RPMI7951 (cell line): ENCODE measurements at places on chromosomes 11 and 22. TPM values are rescaled to one million over a fixed set of nuclear protein-coding genes. Genes with fewer than 3 reads are reported as not detected.
A peak's percentile ranks its signal among the peaks of the same experiment; 100 is the strongest.

The ACP2 gene
- total RNA-seq: 27.1 and 39.9 TPM in 2 replicates

The TEX12 gene
- total RNA-seq: 0.29 and 0.48 TPM in 2 replicates

The TBX1 gene
- total RNA-seq: not detected in 2 replicates

The LRRC10B gene
- not detected in 2 replicates for total RNA-seq

The VWCE gene
- under 0.01 TPM in 1 of 2 replicates, not detected in the other for total RNA-seq

The SMC1B gene
- total RNA-seq: 0.12 and 0.59 TPM in 2 replicates

The CD6 gene
- not detected in 2 replicates for total RNA-seq

The F2 gene
- total RNA-seq: not detected in 2 replicates

The OR4A16 gene
- not detected in 2 replicates for total RNA-seq

- DNase-seq: no peak
Observed at GRCh38 chr11:111416231-111416960, 37.3 kb upstream of the POU2AF1 start.

GRCh38 chr11:3104051-3104714 is 47.0 kb upstream of the CARS1 start:
- DNase-seq: no peak

GRCh38 chr11:92623055-92623454 is 346.4 kb upstream of the MTNR1B start:
- DNase-seq: no peak

GRCh38 chr11:63535734-63536133 is 874 bp upstream of the PLAAT4 start:
- DNase-seq: no peak

DNA sequence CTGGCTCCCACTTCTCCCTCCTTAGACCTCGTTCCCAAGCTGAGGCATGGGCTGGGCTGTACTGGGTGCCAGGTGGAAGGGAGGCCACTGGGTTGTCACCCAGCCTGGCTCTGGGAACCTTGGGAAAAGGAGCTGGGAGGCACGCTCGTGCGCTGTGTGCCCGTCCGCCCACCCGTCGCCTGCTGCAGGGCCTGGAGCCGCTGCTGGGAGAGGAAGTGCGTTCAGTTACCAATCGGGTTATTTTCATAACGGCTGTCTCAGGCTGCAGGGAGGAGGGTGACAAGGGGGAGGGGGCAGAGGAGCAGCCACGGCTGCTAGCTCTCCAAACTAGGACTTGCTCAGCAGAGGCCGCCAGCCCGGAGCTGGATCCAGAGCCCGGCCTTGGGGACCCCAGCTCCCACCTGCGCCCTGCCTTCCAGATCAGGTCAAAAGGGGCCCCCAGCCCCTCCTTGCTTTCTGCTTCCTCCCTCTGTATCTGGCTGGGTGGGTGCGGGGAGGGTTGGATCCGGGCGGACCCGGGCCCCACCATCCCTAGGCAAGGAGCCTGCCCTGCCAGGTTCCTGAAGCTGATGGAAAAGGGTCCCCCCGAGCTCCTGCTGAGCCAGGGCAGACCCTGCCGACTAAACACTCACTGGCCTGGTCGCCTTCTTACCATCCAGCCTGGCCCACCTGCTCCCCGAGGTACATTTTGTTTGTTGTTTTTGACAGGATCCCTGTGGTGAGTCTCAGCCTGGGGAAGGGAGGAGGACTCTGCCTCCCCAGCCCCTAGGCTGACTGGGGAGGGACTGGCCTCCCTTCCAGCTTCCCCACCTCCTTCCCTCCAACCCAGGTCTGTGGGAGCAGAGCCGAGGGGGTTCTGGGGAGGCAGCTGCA is 14.3 kb downstream of the DGKZ start:
- no peak for DNase-seq

- DNase-seq: no peak
Observed at GRCh38 chr11:116702772-116703385, 69.9 kb downstream of the BUD13 start.

DNA sequence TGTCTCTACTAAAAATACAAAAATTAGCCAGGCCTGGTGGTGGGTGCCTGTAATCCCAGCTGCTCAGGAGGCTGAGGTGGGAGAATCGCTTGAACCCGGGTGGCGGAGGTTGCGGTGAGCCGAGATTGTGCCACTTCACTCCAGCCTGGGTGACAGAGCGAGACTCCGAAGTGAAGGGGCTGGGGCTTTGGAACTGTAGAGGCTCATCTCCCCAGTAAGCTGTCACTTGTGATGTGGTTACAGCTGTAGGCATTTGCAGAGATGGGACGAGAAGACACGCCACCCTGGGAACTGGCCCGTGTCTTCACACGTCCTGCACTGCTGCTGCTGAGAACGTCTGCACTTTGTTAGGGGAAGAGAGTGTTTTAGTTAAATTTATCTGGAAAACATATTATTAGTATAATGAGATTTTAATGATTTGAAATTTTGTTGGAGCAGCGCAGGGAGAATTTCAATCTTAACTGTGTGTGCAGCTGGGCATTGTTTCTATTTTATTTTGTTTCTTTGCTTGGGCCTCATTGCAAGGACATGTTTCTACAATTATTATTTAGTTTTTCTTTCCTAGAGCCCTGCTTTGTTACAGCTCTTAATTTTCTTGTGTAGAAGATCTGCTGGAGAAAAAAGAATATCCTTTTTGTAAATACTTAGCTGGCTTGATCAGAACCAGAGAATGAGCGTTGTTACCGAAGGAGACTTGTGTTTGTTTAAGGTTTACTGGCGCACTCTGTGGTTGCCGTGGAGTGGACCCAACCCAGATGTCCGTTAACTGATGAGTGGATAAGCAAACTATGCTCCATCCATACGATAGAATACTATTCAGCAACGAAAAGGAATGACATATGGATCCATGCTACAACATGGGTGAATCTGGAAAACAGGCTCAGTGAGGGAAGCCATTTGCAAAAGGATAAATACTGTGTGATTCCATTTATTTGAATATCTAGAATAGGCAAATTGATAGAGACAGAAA is 18.4 kb downstream of the PARVB start:
- no peak for DNase-seq

DNA sequence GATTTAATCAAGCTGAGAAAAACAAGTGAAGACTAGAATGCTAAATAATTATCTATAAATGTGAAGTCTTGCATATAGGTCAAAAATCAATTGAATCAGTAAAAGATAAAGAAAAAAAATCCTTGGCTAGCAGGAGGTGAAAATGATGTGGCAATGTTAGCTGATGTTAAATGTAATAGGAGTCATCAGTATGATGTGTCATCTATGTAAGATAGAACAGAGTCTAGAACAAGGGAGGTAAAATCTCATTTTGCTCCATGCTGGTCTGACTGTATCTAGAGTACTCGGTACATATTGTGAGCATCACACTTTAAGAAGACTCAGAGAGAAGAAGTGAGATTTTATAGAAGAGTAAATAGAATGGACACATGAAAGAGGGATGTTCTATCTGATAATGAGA is 721.2 kb downstream of the ETS1 start:
- DNase-seq: no peak

- DNase-seq: no peak
Observed at GRCh38 chr22:21762712-21763581, 27.4 kb upstream of the YPEL1 start.

- peak; percentile 28 for DNase-seq
Observed at GRCh38 chr11:69500285-69501120, 19.0 kb downstream of the LINC01488 start.

- DNase-seq: no peak
Observed at GRCh38 chr22:23190526-23190925, 10.2 kb downstream of the BCR start.

DNA sequence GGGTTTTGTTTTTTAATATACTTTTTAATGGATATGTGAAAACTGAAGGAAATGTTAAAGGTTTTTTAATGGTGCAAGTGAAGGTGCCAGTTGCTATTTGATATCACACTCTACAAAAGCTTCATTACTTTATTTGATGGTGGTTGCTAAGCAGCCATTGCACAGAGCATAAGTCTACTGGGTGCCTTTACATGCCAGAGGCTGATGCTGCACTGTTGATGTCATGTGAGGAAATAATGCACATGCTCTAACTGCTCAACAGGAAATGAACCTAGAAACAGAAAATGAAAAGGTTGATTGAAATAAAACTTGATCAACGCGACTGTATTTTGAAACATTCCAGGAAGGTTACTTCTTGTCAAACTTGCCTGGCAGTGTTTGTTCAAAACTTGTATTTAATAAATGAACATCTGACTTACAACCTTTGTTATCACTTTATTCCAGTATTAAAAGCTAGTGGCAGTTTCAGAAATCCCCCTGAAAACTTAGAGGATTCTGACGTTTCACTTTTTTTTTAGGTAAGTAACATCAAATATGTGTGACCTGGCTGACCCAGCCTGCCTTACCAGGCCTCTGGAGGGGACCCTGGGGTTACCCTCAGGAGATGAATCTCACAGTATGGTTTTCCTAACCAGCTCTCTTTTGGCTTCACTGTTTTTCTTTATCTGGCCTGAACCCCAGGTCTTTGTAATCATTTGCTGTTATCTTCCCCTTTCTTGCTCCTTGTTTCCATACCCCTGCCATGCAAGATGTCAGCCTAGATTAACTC is 2.4 kb upstream of the ATP5MG start:
- DNase-seq: no peak

DNA sequence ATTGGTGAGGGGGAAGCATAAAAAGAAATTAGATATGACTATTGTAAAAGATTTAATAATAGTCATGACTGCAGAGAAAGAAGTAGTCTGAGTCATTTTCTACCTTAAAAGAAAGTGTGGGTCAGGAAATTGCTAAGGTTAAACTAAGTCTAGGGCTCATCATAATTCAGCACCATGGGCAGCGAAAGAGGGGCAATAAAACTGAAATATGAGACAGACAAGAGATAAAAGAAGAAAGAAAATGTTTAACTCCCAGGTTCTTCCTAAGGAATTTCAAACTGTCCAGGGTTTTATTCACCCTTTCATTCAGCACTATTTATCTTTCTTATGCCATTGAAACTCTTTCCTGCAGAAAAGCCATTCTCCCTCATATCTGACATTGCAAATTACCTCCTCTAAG is 114.4 kb upstream of the API5 start:
- no peak for DNase-seq

DNA sequence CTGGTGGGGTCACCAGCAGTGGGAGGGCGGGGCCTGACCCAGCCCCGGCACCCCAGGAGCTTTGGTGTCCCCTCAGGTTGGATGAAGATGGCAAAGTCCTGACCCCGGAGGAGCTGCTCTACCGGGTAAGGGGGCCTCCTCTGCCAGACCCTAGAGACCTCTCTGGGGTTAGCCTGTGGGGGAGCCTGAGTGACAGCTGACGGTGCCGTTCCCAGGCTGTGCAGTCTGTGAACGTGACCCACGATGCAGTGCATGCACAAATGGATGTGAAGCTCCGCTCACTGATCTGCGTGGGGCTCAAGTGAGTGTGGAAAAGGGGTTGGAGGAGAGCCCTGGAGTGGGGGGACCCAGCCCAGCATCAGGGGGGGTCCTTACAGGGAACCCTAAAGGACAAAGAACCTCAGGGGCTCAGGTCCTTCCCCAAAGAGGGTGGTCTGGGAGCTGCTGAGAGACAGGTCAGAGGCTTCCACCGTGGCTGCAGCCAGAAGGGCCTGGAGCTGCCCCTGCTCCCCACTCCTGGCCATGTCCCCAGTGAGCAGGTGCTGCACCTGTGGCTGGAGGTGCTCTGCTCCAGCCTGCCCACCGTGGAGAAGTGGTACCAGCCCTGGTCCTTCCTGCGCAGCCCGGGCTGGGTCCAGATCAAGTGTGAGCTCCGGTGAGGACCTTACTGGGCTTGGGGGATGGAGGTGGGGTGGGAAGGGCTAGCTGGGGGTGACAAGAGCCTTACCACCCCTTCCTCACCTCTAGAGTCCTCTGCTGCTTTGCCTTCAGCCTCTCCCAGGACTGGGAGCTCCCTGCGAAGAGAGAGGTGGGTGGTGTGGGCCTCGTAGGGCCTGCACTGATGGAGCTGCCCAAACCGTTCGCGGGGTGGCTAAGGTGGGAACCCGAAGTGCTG is 38.6 kb downstream of the SGSM3 start:
- DNase-seq: no peak

DNA sequence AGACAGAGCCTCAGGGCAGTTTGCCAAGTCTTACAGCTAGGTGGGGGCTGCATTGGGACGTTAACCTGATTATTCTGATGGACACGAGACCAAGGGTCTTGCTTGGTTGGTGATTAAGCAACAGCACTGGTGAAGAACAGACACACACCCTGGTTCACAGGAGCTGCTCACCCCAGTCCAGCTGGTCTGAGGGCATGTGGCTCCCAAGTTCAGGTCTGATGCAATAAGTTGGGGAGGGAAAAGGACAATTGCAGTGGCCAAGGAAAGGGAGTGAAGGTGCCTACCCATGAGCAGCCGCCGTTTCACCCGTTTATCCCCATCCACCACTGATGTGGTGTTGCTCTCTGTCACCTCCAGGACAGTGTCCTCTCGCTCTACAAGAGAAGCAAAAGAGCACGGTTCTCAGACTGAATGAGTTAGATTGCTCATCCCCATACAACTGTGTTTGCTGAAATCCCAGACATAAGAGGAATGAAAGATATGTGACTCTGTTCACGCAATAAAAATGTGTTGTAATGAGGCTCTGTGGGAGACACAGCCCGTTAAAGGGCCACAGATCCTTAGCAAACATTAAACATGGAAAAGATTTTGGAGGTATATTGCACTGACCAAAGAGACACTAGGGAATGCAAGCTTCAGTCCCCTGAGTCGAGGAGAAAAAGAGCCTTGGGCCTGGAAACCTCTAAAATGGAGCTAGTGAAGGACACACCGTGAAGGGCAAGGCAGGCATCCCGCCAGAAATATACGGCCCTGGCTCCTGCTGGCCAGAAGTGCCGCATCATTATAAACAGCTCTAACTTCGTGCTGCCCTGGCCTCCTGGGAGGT is 25.6 kb downstream of the SCUBE2 start:
- DNase-seq: no peak

GRCh38 chr11:34072832-34073231 is 21.3 kb downstream of the CAPRIN1 start:
- no peak for DNase-seq

GRCh38 chr22:42742940-42743339 is 22.3 kb upstream of the A4GALT start:
- DNase-seq: no peak

- no peak for DNase-seq
Observed at GRCh38 chr11:126165757-126166156, 45.7 kb downstream of the RPUSD4 start.

DNA sequence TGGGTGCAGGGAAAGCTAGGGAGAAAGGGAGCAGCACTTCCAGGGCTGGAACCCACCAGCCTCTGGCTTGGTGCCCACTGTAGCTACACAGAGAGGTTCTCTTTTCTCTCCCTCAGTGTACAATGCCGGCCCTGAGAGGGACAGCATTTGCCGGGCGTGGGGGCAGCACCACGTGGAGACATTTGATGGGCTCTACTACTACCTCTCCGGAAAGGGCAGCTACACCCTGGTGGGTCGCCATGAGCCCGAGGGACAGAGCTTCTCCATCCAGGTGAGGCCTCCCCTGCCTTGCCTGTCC is 6.1 kb downstream of the OTOG start:
- no peak for DNase-seq

- no peak for DNase-seq
Observed at GRCh38 chr22:23054531-23055257, 15.6 kb upstream of the GNAZ start.

DNA sequence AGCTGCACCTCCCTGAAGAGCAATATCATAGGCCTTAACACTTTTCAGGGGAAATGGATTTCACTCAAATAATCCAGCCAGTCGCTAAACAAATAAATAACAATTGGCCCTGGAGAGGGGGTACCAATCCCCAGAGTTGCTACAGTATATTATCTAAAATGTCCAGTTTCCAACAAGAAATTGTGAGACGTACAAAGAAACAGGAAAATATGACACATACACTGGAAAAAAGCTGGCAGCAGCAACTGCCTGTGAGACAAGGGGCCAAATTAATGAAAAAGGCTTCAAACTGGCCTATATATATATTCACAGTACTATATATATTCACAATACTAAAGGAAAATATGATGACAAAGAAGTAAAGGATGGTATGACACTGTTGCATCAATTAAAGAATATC is 4.0 kb downstream of the NF2 start:
- DNase-seq: no peak
